ELF-1 (cell line): ENCODE measurements at places on chromosomes 7 and 10.

- peak; percentile 6 for DNase-seq
These were observed 63.3 kb downstream of the MRC1 start for GRCh38 chr10:17872191-17873091.

- DNase-seq = no peak
These were observed 293.2 kb downstream of the GRID1 start for GRCh38 chr10:86073199-86073977.

GRCh38 chr10:64265961-64266360, 744.8 kb downstream of the REEP3 start:
- DNase-seq = no peak

DNA sequence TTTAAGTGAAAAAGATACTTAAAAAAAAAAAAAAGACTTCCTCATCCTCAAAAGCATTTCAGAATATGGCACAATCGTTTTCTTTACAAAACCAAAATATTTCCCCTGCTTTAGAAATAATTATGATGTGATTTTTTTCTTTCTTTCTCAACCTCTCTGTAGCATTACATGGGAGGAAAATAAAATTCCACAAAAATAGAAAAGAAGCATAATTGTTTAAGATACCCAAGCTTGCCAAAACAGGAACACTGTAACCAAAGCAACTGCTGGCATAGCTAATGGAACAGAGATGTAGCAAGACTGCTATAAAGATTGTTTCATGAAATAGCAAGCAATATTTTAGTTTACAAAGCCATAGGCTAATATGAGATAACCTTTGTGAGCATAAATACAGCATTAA, 75.6 kb upstream of the GPR22 start:
- no peak for DNase-seq

DNA sequence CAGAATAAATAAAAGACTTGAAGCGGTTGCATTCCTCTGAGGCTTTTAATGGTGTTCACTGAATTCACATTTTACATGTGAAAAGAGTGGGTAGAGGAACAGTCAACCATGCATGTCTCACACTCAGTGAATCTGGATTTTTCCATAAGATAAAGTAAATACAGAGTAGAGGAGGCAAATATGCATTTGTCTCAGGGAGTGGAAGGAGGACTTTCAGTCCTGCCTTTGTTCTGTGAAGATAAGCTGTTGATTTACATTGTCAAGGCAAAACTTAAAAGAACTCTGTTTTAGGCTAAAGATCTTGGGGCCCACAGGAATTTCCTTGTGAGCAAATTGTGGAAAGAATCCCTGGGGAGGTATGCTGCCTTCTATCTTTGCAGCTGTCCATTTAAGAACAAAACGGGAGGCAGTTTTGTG, 825.3 kb upstream of the MBL2 start:
- peak; percentile 39 for DNase-seq

DNA sequence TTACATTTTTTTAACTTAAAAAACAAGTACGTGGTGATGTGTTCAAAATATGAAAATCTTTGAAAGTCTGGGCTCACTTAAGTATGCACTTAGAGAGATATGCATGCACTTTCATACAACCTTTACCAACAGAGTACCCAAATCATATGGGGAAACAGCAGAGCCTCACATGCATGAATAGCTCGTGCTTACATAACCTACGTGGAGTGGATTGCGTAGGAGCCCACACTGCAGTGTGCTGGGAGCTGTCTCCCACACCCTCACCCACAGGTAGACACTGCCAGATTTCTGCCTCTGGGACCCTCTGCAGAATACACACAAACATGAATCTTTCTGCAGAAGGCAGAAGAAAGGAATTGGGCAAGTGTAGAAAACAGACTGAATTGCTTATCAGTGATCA, 581 bp downstream of the CLCN1 start:
- DNase-seq = no peak

GRCh38 chr7:28390426-28390825, 21.9 kb upstream of the CREB5 start:
- DNase-seq = no peak

DNA sequence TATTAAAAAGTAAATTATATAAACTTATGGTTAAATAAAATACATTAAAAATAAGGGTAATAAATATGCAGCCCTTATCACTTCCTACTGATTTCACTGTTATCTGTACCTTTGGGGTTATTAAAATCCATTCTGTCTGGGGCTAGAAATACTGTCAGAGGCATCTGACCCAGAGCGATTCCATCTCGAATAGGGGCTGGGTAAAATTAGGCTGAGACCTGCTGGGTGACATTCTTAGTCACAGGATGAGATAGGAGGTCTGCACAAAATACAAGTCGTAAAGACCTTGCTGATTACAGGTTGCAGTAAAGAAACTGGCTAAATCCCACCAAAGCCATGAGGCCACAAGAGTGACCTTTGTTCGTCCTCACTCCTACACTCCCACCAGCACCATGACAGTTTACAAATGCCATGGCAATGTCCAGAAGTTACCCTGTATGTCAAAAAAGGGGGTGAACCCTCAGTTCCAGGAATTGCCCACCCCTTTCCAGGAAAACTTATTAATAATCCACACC, 77.6 kb downstream of the COBL start:
- peak; percentile 70 for DNase-seq

DNA sequence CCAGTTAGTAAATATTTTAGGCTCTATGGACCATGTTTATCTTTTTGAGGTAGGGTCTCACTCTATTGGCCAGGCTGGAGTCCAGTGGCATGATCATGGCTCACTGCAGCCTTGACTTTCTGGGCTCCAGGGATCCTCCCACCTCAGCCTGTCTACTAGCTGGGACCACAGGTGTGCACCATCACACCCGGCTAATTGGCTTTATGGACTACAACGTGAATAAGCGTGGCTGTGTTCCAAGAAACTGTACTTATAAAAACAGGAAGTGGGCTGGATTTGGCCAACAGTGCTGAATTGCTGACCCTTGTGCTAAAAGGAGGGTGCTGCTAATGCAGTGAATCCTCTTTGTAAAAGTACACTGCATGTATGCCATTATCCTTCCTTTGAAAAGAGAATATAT, 111.7 kb upstream of the CDK13 start:
- no peak for DNase-seq

DNA sequence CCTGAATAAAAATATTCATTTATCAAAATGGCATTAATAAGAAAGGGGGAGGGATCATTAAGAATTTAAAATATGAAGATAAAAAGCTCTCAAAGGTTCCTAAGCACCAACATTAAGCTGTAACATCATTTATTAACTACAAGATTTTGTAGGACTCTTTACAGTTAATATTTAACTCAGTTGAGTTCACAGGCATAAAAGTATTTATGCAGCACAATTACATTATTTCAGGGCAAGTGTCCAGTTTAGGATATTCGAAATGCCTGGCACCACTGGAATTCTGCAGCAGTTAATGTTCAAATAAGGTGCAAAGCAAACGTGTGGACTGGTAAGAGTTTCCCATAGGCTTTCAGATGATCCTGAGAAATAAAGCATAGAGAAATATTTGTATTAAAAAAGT, 30.5 kb downstream of the NPS start:
- no peak for DNase-seq

DNA sequence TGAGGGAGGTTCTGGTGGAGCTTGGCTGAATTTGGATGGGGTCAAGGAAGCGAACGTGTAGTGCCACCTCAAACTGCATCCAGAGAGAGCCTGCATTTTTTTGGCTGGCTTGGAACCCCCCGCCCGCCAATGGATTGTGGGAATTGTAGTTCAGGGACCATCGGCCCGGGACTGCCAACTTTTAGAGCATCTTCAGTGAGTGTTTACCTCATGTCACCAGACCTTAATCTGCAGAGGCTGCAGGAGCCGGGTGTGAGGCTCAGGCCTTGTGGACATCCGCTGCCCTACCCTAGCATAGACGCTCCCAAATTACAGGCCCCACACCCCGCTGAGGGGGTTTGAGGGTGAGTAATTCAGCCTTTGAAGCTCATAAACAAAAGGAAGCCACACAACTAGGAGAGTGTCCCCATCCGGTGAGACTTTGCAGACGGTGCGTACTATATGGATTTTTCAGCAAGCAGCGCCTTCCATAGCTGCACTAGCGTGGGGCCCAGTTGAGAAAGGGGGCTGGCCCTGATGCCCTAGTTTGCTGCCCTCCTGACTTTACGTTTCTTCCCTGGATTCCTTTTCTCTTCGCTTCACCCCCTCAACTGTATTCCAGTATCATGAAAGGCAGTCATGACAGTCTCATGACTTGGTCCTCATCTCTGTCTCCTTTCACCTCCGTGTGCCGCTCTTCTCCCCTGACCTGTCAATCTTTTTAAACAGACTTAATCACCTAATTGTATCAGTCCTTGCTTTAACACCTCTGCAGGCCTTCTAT, 717 bp downstream of the CNPY4 start:
- DNase-seq = peak; percentile 83

- DNase-seq = no peak
These were observed 59.8 kb upstream of the SMNDC1 start for GRCh38 chr10:110364531-110364937.

DNA sequence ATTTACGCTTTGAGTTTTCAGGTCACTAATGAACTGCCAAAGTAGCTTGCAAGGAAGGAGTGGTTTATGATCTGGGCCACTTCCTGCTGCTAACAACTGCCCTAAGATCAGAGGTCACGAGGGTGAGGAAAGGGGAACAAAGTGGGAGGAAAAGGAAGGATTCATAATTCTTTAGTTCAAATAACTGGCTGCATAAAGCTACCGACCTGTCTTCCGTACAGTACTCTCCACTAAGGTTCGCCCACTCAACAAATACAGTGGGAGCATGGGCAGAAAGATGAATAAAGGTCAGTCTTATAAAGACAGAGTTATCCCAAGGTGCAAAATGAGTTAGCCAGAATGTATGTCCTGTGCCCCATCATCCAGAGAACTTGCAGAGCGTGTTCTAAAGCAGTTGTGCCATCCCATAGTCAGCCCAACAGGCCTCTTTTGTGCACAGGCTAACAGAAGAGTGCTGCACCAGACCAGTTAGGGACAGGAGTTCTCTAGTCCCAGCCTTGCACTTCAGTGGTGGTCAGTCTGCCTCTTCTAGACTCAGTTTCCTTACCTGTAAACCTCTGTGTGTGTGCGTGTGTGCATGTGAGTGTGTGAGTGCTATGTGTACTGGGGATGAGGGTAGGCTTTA, 65.9 kb downstream of the CREB3L2 start:
- no peak for DNase-seq

GRCh38 chr7:748446-748845, 21.4 kb upstream of the PRKAR1B start:
- DNase-seq = no peak

GRCh38 chr7:137932881-137933269, 69.0 kb downstream of the CREB3L2 start:
- no peak for DNase-seq

- peak; percentile 77 for DNase-seq
These were observed 31.2 kb downstream of the FOXK1 start for GRCh38 chr7:4713183-4713784.

GRCh38 chr7:14242175-14242574, 252.7 kb upstream of the ETV1 start:
- peak; percentile 6 for DNase-seq

GRCh38 chr10:36534471-36535002, 590.9 kb upstream of the ANKRD30A start:
- peak; percentile 28 for DNase-seq

GRCh38 chr7:157347217-157347904, 10.6 kb downstream of the DNAJB6 start:
- no peak for DNase-seq

GRCh38 chr10:93821051-93821772, 63.5 kb downstream of the LGI1 start:
- DNase-seq = no peak

- DNase-seq = peak; percentile 30
These were observed 1.1 kb downstream of the ADRA2A start for GRCh38 chr10:111077785-111078504.

DNA sequence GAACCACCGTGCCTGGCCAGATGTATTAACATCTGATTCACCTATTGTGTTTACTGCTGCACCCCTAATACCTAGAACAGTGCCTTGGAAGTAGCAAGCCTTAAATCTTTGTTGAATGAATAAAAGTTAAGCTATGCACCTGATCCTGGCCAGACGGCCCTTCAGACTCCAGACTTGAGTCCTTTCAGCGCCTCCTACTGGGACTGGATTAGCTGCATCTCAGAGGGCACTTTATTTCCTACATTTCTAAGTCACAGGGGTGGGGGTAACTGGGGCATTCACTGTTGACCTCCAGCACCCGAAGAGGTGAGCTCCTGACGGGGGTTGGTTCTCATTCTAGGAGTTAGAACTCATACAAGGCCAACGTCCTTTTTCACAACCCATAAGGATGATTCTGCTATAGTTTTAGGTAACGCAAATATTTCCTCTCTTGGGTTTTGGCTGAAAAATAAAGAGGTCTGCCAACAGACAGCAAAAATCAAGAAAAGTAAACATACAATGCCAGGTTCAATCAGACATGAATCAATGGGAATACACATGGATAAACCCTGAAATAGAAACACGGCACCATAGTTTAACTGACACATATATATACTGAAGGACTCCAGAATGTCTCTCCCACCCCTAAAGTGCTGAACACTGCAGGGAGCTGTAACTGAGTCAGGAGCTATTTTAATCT, 48.0 kb upstream of the DLG5 start:
- peak; percentile 68 for DNase-seq

DNA sequence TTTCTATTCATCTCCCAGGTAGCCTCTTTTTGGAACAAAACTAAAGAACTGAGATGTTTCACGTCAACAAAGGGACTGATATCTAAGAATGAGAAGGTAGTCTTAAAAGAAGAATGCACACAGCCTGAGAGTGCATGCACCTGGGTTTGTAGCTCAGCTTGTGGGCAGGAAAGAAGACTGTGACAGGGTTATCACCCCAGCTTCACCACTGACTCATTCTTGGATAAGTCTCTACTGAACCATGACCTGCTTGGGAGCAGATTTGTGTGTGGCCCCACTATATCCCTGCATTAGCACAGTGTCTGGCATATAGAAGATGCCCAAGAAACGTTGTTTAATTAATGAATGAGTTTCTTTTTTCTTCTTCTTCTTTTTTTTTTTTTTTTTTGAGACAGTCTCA, 187.5 kb downstream of the GPAM start:
- DNase-seq = no peak

DNA sequence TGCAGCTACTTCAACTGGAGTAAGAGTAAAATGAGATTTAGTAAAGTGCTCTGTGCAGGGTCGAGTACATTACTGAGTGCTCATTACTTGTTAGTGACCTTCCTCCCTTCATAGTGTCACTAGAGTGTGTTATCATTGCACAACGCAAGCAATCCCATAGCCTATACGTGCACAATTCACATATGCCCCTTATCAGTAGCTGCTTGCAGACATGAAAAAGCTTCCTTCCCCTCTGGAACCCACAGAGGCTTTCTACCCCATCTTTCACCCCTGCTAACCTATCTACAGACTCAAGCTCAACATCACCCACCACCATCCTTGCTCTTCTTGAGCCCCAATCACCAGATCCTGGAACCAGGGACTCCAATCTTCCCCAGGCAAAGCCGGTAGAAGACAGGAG, 59.3 kb downstream of the C7orf25 start:
- no peak for DNase-seq

GRCh38 chr7:136869991-136870865, 1.8 kb downstream of the CHRM2 start:
- DNase-seq = peak; percentile 10
